Glomerular endothelial cell (primary cell): ENCODE measurements at places on chromosomes 1 and 21. TPM values are rescaled to one million over a fixed set of nuclear protein-coding genes. Genes with fewer than 3 reads are reported as not detected.

The CLIC6 gene
- total RNA-seq: 0.15 TPM in 1 of 2 replicates, not detected in the other

- DNase-seq: no peak
Measured at GRCh38 chr1:162548170-162548569, 13.4 kb upstream of the UAP1 start.

DNA sequence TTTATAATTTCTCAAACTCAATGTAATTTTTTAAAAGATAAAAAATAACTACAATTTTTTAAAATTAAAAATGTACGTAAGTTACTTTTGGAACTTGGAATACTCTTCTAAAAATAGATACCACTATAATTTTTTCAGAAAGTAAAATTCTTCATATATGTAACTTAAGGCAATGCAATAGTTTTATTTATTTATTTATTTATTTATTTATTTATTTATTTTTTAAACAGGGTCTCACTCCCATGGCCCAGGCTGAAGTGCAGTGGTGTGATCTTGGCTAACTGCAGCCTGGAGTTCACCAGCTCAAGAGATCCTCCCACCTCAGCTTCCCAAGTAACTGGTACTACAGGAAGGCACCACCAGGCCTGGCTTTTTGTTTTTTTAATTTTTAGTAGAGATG lies 3.1 kb upstream of the KRTAP23-1 start:
- no peak for DNase-seq

DNA sequence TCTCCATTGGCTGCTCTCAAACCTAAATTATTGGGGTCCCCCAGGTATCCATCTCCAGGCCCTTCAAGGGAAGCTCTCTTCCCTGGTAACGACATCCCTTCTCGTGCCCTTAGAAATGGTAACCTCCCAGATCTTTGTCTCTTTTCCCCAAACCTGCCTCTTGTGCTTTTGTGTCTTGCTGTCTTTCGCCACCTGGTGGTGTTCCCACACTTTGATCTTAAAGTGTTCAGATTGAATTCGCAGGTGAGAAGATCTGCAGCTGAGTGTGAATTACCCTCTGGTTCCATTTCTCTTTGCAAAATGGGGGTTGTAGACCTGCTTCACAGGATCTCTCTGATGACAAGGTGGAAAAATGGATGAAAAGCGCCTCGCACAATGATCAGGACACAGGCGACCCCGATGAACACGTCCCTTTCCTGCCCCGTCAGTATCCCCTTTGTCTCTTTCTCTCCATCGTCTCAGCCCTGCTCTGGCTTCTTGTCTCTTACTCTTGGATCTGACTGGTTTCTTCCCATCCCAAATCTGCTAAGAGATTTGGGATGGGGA lies 53.1 kb downstream of the DOP1B start:
- DNase-seq: no peak

- no peak for DNase-seq
Measured at GRCh38 chr1:3776231-3776961, 3.8 kb downstream of the SMIM1 start.

DNA sequence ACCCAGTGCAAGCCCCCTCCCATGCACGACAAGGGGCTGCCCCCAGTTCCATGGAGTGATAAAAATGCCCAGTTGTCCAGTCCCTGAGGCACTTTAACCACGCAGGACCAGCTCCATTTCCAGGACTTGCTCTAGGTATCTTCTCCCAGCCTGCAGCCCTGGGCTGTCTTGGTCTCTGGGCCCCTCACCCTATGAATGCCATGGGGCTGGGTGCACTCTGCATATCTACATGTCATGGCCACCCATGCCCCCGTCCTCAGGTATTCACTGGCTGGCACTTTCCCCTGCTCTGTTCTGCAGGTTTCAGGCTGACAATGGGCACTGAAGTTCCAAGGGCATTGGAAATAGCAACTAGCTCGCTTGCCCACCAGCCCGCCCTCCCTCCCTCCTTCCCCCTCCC lies 19.6 kb upstream of the C1orf174 start:
- DNase-seq: no peak

DNA sequence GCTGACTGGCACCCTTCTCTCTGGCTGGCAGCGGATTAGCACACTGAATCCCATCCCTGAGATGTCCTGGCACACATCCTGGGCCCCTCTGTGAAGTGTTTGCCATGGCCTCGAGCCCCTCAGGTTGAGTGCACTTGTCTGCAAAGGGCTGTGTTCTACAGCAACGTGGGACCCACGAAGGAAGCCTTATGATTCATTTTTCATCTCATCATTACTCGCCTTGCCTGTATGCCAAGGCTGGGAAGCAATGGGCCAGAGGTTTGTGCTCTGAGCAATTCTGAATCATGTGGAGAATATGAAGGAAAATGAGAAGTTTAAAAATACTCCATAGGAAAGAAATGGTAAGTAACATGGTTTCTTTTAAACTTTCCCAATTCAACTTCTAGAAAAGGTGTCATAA lies 124.8 kb upstream of the LMO4 start:
- DNase-seq: no peak

The TMPRSS15 gene
- not detected in 2 replicates for total RNA-seq

DNA sequence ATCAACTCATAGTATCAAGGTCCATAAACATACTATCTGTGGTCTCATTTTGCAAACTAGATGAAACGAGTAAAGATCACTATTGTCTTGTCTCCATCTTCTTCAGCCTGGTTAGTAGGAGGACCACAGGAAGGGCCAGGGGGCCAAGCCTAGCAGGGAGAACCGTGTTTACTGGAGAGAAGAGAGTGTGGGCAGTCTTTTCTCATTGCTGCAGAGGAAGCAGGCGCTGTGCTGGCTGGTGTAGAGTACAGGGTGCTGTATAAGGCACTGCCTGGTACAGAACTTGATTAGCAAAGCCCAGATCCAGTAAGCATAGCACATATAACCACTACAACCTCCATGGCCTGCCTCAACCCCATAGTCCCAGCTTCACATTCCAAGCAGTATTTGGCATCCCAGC lies 10.0 kb upstream of the B4GALT3 start:
- DNase-seq: no peak

DNA sequence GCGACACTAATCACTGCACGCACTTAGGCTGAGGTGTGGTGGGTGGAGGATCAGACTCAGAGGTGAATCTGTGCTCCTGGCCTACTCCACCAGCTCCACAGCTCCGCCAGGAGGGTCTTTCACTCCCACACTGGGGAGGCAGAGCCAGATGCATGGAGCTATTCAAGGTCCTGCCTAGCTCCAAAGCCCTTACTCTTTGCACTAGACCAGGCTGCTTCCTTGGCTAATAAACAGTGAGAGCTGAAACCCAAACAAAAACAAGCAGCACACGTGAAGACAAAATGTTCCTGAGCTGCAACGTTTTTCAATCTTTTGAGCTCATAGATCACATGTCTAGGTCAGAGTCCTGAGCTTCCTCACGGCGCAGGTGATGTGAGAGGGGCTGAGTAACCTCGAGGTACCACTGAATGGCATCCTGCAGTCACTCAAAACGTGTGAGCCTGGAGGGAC lies 19.2 kb downstream of the CAPZB start:
- no peak for DNase-seq

- DNase-seq: no peak
Measured at GRCh38 chr1:116706123-116706522, 38.6 kb upstream of the IGSF3 start.

- no peak for DNase-seq
Measured at GRCh38 chr1:147243228-147243685, 773 bp downstream of the CHD1L start.

DNA sequence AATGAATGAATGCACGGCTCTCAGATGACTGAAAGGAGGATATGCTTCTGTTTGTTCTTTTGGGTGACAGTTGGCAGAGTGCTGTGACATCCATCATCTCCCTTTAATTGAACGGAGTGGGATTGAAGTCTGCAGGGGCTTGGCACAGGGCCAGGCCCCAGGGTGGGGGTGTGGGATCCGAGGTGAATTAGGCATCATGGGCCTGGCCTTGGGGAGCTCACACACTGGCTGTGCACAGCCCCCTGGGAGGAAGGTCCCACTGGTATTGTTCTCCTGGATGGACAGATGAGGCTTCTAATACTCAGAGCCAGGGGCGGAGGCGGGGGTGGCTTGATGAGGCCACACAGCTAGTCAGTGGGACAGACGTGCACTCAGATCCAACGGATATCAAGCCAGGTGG lies 19.3 kb downstream of the EPHB2 start:
- DNase-seq: no peak
